ENCODE measurements at places on chromosomes 13 and 19. TPM values are rescaled to one million over a fixed set of nuclear protein-coding genes. Genes with fewer than 3 reads are reported as not detected.

- DNase-seq: no peak
Measured at GRCh38 chr19:7004313-7004931, 16.8 kb downstream of the MBD3L2B start.

- DNase-seq: no peak
Measured at GRCh38 chr19:18611327-18612050, 1.2 kb upstream of the TMEM59L start.

ZNF724 gene
- 12.1 TPM for total RNA-seq

SEMA6B gene
- not detected for total RNA-seq

ICAM3 gene
- total RNA-seq: 115 TPM

S1PR2 gene
- 10.1 TPM for total RNA-seq
